Activated naive CD4-positive, alpha-beta T cell treated with anti-CD3 and anti-CD28 coated beads for 36 hours (primary cell): ENCODE measurements at places on chromosomes 4 and X.

GRCh38 chr4:67809502-67809901 is 55.3 kb upstream of the GNRHR start:
- DNase-seq, result no peak

GRCh38 chr4:114922592-114922933 is 190.9 kb downstream of the NDST4 start:
- no peak for DNase-seq

- no peak for DNase-seq
Measured at GRCh38 chr4:147782087-147782781, 50.3 kb downstream of the ARHGAP10 start.

DNA sequence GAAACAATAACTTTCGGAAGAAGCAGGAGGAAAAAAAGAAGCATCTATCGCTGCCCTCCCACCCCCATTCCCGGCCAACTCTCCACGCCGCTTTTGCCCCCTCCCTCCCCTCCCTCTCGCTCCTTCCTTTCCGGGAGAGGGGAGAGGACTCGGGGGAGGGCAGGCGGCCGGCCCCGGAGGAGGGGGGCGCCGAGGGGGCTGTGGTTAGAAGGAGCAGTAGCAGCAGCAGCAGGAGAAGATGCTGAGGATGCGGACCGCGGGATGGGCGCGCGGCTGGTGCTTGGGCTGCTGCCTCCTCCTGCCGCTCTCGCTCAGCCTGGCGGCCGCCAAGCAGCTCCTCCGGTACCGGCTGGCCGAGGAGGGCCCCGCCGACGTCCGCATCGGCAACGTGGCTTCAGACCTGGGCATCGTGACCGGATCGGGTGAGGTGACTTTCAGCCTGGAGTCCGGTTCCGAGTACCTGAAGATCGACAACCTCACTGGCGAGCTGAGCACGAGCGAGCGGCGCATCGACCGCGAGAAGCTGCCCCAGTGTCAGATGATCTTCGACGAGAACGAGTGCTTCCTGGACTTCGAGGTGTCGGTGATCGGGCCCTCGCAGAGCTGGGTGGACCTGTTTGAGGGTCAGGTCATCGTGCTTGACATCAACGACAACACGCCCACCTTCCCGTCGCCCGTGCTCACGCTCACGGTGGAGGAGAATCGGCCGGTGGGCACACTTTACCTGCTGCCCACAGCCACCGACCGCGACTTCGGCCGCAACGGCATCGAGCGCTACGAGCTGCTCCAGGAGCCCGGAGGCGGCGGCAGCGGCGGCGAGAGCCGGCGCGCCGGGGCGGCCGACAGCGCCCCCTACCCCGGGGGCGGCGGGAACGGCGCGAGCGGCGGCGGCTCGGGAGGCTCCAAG is 1.3 kb downstream of the PCDH7 start:
- no peak for DNase-seq

- DNase-seq, result no peak
Measured at GRCh38 chr4:16608123-16608522, 290.3 kb downstream of the LDB2 start.

DNA sequence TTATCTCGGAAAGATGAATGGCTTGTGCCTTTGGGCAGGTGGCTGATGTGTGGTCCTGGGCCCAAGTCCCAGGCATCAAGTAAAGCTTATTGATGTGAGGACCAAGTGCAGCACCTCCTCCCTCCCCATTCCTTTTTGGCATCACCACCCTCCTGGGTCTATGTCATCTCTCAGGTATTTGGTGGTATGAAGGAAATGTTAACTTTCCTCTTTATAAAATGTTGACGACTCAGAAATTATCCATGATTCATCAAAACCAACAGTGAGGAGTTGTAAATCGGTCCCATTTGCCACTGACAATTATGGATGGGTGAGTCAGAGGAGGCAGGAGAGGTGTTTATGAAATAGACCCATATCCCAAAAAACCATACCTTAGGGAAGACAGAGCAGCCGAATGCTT is 229.4 kb upstream of the GATB start:
- no peak for DNase-seq

DNA sequence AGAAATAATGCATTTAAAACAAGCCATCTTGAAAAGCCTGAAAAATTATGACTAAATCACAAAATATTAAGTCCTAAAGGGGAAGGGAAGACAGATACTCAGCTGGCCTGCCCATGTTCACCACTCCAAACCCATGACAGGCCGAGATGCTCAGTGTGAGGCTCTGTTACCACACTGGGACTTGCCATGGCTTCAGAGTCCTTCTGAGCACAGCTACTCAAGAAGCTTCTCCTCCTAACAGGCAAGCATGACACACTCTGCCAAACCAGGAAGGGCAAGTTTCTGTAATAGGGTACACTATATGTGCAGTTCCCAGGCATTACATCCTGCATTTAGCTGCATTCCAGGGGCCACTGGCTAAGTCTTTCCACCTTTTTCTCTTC is 34.0 kb upstream of the CYBB start:
- DNase-seq, result peak; percentile 10

- DNase-seq, result no peak
Measured at GRCh38 chrX:65731684-65732289, 64.3 kb downstream of the MSN start.

DNA sequence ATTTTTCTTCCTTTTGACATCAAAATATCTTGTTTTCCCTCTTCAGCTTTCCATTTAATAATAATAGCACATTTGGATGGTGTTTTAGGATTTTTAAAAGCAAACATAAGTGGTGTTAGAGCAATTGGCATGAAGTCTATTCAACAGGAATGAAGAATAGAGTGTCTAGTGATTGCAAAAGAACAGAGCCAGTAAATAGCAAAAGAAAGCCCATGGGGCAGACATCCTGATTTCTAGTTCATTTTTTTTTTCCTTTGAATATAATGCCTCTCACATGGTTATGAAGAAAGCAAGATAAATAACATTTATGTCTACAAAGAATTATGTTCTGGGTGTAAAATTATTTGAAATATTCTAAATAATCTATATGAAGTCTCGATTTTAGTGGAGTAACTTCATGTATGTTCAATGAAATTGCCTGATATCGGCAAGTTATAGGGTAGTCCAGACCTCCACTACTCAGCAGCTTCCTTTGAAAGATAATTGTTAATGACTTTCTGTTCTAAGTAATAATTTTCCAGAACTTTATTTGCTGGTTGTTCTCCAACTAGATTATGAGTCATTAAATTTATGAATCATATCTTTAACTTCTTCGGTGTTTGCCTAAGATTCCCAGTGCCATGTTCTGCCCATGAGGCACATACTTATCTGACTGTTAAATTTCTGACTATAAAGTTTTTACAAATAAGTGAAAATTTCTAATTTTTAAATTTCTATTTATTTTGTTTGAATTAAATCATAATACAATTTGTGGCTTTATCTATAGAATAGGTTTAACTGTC is 587.9 kb downstream of the TLL1 start:
- DNase-seq, result no peak

GRCh38 chr4:53043055-53043454 is 180.9 kb downstream of the RASL11B start:
- DNase-seq, result no peak

GRCh38 chr4:183633476-183634400 is 25.2 kb downstream of the RWDD4 start:
- no peak for DNase-seq

DNA sequence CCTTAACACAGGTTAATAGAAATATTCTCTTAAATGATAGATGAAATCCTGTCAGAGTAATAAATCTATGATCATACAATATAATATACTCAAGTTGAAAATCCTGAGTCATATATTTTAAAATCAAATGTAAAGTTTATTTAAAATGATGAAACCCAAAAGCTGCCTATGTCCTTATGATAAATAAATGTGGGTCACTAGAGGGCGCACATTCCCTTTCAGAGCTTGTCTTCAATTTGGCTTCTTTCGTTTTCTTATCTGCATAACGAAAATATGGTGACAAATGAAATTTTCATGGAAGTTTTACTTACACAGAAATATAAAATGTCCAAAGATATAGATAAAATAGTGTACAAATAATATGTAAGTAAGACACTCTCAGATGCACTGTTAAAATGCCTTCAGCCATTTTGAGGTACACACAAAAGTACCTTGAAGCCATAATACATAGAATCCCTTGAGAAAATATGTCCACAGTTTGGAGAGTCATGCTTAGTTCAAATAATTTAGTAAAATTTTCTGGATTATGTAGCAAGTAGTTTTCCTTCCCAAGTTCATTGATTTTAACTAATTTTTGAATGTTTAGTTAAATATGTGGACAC is 680.4 kb downstream of the DMD start:
- DNase-seq, result peak; percentile 10

GRCh38 chrX:148161701-148162100 is 180.6 kb downstream of the FMR1NB start:
- DNase-seq, result no peak

DNA sequence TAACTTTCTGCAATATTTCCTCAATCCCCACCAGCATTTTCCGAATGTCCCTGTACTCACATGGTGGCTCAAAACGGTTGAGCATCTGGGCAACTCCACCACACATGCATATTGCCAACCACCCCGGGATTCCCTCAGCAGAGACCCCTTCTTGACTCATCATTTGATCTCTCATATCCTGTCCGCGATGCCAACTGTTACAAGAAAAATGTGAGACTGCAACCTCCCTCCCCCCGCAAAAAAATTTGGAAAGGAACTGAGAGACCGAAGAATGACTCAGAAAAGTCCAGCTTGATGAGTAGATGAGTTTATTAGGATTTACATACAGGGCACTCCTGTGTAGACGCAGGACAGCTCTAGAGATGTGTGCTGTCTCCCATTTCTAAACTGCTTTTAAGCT is 561.4 kb downstream of the ZIC3 start:
- DNase-seq, result no peak

DNA sequence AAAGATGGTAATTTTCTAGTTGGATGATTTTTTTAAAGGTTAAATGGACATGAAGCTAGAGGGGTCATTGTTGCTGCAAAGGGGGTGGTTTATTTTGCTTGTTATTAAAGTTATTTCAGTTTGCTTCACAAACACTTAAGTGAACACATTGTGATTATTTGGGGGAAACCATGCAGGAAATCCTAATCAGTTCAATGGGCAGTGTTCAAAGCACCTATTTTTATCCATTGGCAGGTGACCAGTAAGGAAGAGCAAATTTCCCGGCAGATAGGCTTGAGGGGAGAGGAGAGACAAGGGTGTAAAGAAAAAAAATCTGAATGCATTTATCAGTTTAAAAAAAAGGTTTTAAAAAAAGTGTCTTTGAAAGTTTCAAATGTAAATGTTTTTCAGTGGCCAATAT is 17.6 kb downstream of the GPR174 start:
- no peak for DNase-seq

DNA sequence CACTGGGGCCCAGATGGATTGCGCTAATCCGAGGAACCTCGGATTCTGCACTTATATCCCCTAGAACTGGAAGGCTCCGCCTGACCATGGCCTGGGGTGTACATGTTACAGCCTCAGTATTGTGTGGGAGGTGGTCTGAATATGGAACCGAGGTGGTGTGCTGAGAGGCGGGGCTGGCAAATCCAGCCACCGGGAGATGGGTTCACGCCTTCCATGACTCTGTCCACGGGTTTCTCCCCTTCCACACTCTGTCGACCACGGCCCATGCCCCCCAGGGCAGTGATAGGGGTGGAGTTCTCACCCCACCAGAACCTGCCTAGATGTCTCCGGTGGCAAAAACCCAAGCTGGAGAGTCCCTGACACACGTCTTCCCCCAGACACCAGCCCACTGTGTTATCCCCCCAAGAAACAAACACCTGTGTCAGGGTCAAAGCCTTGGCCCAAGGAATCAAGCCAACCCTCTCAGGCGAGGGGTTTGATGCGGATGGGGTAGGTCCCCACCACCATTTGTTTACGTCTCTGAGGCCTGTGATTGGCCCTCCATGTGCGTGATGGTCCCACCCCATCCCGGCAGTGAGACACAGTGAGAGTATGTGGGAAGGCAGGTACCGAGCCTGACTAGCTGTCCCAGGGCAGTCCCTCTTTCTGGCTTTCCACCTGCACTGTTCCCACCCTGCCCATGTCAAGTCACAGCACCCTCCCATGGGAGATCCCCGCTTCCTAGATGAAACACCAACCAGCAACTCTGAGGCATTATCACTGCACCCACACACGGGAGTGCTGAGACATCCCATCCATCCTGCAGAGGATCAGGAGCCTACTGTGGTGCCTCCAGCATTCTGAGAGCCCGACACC is 6.6 kb upstream of the LOC101059915 start:
- DNase-seq, result no peak

GRCh38 chr4:5039800-5040199 is 11.5 kb upstream of the STK32B start:
- DNase-seq, result no peak

DNA sequence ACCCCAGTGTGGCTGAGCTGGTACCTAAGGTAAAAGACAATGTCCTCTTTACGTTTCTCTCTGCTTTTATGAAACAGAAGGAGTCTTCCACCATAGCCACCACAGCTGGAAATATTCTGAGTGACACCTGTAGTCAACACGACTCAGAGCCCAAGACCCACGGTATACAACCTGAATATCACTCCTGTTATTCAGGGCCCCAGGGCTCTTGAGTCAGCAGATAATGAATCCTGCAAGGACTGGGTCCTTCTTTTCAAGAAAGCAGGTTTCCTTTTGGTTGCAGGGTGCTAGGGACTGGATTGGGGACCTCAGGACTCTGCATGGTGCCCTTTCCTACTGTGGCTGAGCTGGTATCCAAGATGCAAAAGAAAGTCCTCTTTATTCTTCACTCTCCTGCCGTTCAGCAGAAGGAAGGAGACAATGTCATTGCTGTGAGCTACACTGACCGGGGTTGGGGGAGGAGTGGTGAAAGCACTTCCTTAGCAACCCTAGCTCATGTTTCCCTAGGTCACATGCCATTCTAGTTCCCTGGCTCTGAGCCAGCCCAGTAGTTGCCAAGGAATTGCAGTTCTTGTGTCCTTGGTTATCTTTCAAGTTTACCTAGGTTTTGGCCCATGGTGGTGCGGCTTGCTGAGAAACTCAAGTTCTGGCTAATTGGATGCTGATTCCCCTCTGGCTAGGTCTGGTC is 23.7 kb upstream of the UNC5C start:
- no peak for DNase-seq

DNA sequence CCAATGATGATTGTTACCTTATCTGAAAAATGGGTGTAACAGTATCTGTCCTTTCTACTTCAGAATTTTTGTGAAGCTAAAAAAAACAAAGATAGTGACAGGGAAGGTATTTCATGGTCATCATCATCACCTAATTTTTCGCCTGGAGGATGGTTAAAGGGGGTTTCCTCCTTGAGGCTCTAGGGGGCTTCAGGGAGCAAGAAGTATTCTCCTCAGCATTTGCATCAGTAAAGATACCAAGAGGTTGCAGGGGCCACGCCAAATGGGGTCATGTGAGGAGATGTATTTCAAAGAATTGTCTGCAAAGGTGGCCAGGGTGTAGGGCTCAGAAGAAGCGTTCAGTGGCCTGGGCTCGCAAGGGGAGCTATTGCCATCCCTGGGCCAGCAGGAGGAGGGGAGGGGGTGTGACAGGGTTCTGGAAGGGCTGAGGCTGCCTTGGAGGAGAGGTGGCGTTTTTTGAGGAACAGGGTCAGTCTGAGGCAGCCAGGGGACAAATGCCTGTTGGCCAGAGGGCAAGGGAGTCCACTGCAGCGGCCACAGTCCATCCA is 7.3 kb upstream of the NSG1 start:
- DNase-seq, result no peak

- DNase-seq, result no peak
Measured at GRCh38 chrX:42975906-42976305, 197.9 kb upstream of the PPP1R2C start.

- DNase-seq, result no peak
Measured at GRCh38 chr4:165368114-165368513, 10.7 kb upstream of the CPE start.

- no peak for DNase-seq
Measured at GRCh38 chr4:122718281-122718680, 14.2 kb upstream of the BBS12 start.
